Left hindlimb (tissue), 1 donor: ENCODE measurements at places on chromosomes 5 and 9.

DNA sequence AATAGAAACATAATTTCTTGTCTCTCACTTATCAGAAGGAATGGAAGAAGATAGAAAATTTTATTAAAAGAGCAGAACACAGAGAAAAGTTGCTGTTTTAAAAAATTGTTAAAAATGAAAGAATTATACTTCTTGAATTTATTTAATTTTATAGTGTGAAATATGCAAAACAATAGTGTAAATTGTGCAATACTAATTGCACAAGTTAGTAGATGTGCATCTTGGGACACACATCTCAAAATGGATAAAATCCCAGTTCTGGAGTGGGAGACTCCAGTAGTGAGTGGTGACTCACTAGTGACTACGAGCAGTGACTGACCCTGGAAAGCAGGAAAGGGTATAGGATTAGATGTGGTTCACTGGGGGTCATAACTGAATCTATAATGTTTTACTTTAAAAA lies 223.2 kb downstream of the MSX2 start:
- no peak for DNase-seq

DNA sequence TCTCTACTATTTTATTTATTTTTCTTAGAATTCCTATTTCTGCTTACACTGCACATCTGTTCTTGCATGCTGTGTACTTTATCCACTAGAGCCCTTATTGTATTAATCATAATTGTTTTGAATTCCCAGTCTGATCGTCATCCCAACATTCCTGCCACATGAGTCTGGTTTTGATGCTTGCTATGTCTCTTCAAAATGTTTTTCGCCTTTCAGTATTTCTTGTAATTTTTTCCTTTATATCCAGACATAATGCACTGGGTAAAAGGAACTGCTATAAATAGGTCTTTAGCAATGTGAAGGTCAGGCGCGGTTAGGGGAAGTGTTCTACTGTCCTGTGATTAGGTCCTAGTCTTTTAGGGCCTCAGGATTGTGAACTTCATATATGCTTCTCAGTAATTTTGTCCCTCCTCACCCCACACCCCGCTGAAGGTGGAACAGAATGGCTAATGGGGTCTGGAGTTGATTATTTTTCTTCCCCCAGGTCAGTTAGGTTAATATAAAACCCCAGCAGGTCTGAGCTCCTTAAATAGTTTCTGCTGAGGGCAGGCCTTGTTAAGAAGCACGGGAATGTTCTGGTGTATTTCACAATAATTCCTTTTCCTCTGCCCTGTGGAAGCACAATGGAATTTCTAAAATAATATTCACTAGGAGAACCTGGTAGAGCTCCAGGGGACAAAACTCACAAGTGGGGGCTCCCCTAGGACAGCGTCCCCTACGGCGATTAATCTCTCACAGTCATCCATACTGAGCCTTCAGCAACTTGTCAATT lies 146.6 kb upstream of the TUT7 start:
- DNase-seq, result no peak

- no peak for DNase-seq
Observed at GRCh38 chr9:98874721-98875255, 67.3 kb downstream of the GALNT12 start.

GRCh38 chr9:127036437-127036836 lies 86.0 kb downstream of the ANGPTL2 start:
- DNase-seq, result no peak

DNA sequence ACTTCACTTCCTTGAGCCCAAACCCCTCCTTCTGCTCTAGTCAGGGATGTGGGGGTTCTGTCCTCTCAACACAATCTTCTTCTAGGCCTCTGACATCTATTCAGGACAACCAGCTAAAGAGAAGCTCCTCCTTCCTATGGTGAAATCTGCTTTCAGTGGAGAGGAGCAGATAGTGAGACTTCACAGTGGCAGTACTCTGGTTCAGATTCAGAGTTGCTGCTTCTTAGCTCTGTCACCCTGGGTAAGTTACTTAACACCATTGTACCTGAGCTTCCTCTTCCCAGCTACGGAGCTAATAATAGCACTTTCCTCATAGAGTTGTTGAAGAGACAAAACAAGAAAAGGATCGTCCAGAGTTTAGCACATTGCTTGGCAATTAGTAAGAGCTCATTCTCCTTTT lies 77.3 kb upstream of the LARP1 start:
- no peak for DNase-seq

DNA sequence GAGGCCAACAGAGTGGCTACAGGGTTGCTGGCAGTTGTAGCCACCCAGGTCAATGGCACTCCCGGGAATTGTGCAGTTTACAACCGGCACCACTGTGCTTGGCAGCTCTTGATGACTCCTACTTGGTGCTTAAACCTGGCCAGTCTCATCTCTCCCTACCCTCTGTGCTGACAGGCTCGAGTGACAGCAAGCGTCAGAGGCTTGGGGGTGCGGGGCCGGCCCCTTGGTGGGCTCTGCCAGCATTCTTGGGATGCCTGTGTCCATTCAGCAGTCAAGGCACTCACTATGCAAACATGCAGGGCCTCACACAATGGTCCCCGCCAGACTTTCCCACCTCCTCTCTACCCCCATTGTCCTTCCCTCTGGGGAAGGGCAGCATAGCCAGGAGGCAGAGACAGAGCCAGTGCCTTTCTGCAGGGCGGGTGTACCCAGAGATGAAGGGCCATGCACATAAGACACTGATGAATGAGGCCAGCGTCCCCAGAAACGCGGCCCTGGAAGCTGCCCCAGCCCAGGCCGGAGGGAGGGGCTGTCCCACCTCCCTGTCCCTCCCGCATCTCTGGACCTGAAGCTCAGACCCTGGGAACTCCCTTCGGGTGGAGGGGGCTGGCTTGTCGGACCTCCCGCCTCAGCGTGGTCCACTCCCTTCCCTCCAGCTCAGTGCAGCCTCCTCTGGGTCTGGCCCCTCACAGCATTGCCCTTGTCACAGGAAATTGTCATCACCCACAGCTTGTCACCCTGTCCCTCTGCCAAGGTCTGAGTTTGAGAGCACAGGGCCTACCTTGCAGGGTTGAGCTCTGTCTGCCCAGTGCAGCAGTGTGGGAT lies 26.4 kb upstream of the NOTCH1 start:
- DNase-seq, result peak; percentile 68

- no peak for DNase-seq
Observed at GRCh38 chr9:106958955-106959657, 96.1 kb downstream of the ZNF462 start.

DNA sequence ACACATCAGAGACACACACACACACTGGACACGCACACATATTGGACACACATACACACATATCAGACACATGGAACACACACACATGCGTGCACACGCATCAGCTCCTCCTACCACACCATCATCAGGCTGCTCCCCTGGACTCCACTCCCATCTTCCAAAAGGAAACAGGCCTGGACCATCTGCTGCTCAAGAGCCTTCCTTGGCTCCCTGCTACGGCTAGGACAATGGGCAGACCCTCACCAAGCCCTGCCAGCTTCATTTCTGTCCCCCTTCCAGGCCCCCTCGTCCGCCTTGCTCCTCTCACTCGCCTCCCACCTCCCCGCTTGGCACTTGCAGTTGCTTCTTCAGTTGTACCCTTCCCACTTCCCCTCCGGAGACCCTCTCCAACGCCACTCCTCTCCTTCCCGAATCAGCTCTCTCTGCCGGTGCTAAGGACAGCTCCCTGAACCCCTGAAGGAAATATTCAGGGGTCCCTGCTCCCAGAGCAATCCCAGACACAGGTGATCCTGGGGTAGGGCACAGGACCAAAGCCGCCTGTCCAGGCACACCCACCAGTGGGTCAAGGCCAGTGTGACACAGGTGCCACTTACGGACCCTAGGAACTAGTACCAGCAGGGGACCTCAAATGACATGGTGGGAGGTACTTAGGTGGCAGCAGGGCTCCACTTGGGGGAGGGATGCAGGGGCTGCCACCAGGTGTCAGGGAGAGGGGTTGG lies 12.1 kb upstream of the LAMC3 start:
- DNase-seq, result peak; percentile 35

DNA sequence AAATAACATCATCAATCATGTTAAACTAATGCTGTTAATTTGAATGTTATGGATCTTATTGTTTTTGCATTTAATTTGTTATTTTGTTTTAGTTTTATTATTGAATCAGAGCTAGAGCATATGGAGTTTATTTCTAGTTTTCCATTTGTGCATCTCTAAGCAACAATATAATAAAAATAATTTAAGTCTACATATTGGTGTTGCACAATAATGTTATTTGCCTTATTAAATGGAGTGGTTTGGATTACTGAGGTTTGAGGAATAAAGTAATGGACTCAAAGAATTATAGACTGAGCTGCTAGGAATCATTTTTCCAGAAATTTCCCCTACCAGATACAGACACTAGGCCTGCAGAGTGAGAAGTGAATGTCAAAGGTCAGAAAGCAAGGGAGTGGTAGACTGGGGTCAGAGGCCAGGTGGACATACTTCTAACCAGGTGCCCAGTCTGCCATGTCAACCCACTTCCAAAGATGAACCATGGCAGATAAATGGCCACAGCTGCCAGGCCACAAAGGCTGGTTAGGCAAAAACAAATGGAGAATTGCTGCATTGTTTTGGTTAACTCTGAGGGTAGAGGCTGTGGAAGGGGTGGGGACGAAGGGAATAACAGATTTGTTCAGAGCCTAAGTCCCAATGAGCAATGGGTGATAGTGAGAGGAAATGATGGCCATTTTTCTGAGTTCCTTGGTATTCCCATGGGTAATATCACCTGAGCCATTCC lies 113.1 kb downstream of the FBXL7 start:
- no peak for DNase-seq

- no peak for DNase-seq
Observed at GRCh38 chr5:146124580-146124979, 19.2 kb upstream of the PLAC8L1 start.

DNA sequence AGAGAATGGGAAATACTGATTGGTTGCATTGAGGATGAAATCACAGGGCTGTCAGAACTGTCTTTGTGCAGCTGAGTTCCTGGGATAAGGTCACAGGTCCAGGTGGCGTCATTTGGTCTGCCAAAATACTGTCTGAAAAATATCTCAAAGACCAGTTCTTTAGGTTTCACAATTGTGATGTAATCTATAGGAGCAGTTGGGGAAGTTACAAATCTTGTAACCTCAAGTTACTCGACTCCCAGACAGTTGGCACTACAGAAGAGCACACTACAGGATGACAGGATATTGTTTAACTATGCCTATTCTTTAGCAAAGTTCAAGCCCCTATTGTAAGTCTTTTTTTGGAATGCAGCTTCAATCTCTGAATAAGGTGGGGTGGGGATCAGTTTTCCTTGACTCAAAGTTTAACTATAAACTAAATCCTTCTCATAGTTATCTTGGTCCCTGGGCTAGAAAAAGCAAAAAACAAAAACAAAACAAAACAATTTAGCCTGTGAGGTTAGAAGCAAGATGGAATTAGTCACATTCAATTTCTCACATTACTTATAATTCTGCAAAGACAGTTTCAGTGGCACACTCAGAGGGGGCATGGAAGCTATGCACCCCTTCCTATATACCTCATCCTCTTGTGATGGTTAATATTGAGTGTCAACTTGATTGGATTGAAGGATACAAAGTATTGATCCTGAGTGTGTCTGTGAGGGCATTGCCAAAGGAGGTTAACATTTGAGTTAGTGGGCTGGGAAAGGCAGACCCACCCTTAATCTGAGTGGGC lies 276.0 kb downstream of the AUH start:
- DNase-seq, result no peak
